Activated CD8-positive, alpha-beta memory T cell treated with anti-CD3 and anti-CD28 coated beads, Interleukin-2, amount 50 U/mL, for 4 hours (primary cell): ENCODE measurements at places on chromosomes 2 and 18.

DNA sequence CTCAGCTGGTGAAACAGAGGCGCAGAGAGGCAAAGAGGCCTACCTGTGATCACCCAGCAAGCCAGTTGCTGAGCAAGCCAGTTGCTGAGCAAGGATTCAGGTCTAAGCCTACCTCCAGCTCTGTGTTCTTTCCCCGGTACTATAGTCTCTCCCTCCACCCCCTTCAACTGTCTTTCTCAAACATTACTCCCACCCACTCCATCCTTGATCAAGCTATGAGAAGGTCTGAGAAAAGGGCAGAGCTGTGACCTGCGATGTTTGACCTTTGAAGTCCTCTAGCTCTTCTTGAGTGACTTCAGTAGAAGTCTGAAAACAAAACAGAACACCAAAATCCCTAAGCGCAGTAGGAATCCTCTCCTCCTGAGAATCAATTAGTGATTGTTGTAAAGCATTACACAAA is 665.2 kb upstream of the ID2 start:
- no peak for DNase-seq

GRCh38 chr2:181165199-181165868 is 184.9 kb downstream of the UBE2E3 start:
- DNase-seq, result peak; percentile 21

- DNase-seq, result no peak
These were observed 144.0 kb downstream of the ZRANB3 start for GRCh38 chr2:135386993-135387392.

- no peak for DNase-seq
These were observed 71.9 kb downstream of the TNFRSF11A start for GRCh38 chr18:62396967-62397366.
